NCI-H345 (cell line): ENCODE measurements at places on chromosomes 11 and 22.

DNA sequence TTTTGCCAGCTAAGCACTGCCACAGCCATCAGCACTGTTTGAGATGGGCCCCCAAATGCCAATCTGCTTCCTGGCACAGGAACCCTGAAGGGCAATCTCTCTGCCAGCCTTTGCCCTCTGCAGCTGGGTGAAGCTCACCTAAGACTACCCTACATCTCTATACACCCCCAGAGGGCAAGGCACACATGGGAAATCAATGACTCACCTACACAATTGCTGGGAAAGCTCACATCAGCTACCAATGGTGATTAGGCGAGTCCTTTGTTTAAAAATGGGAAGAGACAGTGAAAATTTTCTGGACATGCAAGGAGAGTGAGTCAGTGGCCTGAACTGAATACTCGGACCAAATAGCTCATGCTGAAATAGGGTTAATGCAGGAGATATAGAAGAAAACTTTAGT, 12.6 kb upstream of the PRDM11 start:
- no peak for DNase-seq

DNA sequence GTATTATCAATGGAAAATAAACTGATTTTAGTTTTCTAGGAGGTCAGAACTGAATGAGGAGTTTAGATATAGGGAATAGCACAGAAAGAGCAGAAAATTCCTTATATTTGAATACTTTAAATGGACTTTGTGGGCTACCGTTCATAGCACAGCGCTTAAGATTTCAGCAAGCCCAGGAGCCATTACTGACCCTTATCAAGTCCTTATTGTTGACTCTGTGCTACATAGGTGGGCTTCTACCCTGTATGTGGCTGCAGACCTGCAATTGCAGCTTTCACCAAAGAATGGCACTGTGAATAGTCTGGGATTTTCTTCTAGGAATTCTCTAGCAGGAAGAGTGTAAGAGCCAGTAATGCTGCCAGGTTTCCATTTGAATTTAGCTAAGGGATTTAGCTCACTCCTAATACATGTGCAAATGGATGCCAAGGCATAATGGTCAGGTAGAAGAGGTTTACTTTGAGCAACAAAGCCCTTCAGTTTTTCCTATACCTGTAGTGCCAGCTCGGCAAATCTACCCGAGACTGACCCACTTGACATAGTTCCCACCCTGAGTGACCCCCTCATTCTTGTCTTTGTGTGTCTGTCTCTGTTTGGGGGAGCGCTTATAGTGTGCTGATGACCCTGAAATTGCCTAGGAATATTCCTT, 42.5 kb upstream of the DLAT start:
- no peak for DNase-seq

GRCh38 chr11:110973401-110973980, 261.3 kb upstream of the ARHGAP20 start:
- no peak for DNase-seq

- DNase-seq: no peak
Measured at GRCh38 chr11:70019576-70020011, 58.5 kb upstream of the ANO1 start.

GRCh38 chr11:71988050-71988449, 10.7 kb upstream of the IL18BP start:
- no peak for DNase-seq

DNA sequence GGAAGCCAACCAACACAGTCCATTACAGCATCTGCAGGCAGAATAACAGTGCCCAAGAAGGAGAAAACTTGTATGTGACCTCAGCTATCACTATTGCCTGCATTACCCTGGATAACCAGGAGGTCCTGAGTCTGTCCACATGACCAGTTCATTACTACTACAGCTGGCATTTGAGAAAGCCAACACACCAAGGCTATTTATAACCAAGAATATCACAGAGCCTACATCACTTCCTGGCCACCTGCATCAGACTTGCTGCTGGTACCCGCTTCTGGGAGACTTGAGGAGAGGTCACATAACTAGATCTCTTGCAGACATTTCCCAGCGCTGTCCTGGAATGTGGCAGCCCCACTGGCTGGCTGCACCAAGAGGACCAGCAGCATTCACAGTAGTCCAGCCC, 11.1 kb upstream of the OR56B4 start:
- no peak for DNase-seq

GRCh38 chr11:132627981-132628380, 904.3 kb downstream of the OPCML start:
- DNase-seq: no peak

- DNase-seq: no peak
Measured at GRCh38 chr11:129637473-129637872, 178.2 kb upstream of the TMEM45B start.

DNA sequence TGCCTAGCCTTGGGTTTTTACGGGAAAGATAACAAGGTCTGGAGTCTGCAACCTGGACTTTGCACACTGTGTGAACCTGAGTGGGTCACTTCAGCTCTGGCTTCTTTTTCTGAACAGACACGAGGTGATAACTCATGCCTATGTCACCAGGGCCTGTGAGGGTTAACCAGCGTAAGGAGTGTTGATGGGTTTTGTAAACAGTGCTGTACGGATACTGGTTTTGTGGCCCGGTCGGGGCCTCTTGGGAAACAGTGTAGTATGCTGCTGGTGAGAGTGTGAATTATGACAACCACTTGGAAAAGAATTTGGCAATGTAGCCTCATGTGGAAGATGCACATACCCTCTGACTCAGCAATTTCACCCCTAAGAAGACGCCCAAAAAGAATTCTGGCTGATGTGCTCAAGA, 266.8 kb downstream of the MN1 start:
- no peak for DNase-seq

GRCh38 chr11:79042824-79043223, 398.0 kb downstream of the TENM4 start:
- DNase-seq: no peak

GRCh38 chr22:24496661-24497060, 1.5 kb downstream of the UPB1 start:
- DNase-seq: no peak

- no peak for DNase-seq
Measured at GRCh38 chr11:110935018-110935640, 222.9 kb upstream of the ARHGAP20 start.

DNA sequence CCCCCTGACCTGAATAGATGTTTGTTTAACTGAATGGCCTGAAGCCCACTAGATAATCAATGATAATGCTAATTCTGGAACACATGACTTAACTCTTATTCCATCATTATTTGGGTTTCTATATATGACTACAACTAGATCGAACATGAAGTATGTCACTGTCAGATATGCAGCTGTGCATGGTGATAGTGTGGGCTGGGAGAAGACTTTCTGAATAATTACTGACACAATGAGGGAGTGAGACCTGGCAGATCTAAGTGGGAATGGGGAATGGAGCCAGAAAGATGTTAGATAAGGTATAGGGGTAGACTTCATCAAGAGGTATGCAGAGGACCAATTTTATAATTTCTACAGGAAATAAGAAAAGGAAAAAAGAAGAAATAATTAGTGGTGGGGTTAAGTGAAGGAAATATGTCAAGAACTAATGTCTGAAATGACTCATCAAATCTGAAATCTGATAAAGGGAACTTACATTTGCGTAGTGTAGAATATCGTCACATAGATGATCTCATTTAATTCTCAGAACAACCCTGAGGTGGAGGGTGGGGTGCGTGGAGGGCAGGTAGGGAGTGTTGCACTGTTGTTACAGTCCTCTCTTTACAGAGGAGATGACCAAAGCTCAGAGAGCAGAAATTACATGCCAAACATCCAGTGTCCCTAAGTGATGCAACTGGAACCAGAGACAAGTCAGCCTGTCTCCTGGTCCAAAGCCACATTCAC, 68.2 kb upstream of the EED start:
- DNase-seq: no peak

- DNase-seq: peak; percentile 85
Measured at GRCh38 chr22:26658671-26659478, 1.5 kb downstream of the MIAT start.

DNA sequence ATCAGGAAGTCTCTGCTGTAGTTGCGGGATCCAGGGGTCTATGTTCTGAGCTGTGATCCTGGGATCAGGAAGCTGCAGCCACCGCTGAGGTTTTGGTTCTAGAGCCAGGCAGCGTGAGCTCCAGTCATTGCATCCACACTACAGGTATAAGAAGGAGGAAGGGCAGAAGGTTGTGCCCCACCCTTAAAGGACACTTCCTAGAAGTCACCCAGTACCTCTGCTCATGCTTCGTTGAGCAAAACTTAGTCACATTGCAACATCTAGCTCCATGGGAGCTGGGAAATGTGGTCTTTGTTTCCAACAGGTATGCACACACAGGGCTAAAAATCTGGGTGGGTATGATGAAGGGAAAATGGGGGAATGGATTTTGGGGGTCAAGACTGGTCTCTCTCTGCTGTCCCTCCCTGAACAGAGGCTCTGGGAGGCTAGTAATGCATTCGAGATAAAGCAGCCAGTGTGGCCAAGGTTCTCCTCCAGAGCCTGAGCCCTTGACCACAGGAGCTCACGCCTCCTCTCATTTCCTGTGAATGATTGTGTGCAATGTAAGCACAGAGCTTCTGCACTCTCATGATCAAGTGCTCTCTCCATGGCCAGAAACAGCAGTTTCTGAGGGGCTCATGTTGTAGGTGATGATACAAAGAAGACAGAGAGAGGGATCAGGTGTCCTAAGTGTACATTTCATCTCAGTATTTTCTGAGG, 86.8 kb upstream of the OR4B1 start:
- DNase-seq: no peak

DNA sequence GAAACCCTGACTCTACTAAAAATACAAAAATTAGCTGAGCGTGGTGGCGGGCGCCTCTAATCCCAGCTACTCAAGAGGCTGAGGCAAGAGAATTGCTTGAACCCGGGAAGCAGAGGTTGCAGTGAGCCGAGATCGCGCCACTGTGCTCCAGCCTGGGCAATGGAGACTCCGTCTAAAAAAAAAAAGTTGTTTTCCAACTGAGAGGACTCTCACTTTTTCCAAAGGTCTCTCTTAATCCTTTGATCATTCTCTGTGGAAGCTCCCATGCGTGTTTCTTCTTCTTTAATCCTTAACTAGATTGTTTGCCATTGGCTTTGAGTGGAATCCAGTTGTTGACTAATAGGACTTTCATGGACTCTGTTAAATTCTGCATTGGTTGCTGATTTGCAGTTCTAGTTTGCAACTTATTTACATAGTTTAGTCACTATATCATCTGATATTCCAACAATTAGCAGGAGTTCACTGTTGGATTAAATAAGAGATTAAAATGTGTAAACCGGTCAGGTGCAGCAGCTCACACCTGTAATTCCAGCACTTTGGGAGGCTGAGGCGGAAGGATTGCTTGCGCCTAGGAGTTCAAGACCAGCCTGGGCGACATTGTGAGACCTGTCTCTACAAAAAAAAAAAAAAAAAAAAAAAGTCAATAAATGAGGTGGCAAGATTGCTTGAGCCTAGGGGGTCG, 79.7 kb downstream of the C22orf31 start:
- no peak for DNase-seq

DNA sequence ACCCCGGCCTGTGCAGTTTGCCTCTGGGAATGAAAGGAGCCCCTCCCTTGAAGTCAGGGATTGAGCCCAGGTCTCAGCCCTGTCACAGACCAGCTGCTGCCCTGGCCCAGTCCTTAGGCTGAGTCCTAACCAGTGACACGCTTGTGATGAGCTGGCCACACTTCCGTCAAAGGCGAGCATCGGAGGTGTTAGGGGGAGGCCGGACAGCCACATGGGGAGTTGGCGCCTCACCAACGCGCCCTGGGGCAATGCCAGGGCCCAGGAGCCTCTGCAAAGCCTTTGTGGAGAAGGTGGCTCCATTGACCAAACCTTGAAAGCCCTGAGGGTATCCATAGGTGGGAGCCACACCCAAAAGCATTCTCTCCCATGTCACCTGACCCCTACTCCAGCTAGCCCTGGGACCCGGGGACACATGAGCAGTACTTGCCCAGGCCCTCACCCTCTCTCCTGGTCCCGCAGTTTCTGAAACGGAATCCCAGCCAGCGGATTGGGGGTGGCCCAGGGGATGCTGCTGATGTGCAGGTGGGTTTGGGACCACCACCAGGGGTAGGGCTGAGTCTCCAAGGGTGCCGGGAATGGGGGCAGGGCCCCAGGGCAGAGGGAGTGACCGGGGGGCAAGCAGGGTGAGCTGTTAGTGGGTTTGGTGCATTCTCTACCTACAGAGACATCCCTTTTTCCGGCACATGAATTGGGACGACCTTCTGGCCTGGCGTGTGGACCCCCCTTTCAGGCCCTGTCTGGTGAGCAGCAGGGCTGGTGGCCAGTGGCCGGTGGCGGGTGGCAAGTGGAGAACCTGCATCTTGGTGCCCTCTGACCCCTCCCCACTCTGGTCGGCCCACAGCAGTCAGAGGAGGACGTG, 3.7 kb downstream of the PTPRCAP start:
- no peak for DNase-seq

- no peak for DNase-seq
Measured at GRCh38 chr11:119450590-119451326, 27.8 kb upstream of the THY1 start.

DNA sequence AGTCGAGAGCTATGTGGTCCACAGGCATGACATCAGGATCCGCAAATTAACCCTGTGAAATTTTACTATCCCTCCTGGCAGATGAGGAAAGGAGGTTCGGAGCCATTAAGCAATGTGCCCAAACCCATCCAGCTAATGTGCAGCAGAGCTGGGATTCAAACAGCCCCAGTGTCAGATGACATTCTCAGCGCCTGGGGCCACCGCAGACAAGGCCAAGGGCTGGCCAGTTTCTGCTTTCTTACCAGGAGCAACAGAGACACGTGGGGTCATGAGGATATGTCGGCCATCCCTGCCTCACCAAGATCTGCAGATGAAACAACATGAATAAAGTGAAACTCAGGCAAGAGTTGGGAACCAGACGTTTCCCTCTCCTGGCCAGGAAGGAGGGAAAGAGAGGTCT, 110.2 kb downstream of the TENM4 start:
- no peak for DNase-seq

- peak; percentile 69 for DNase-seq
Measured at GRCh38 chr11:75946531-75947530, 131.8 kb downstream of the UVRAG start.

DNA sequence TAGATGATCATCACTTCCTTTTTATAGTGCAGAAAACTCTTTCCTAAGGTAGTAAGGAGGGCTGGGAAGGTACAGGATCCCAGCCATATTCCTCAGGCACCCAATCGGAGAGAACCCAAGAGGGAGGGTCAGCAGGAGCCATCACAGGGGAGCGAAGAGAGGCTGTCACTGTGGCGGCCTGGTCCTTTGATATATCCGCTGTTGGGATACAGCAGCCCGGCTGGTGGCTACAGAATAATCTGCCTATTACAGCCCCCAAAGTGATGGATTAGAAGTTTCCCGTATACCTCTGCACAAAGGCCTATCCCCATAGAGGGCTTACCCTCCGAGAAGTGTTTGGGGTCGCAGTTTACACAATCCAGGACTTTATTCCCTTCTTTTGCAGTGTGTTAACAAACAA, 48.5 kb downstream of the OR4D9 start:
- no peak for DNase-seq

- peak; percentile 71 for DNase-seq
Measured at GRCh38 chr11:133834682-133835592, 10.4 kb downstream of the SPATA19 start.

GRCh38 chr11:35650006-35650405, 12.6 kb upstream of the TRIM44 start:
- DNase-seq: no peak

DNA sequence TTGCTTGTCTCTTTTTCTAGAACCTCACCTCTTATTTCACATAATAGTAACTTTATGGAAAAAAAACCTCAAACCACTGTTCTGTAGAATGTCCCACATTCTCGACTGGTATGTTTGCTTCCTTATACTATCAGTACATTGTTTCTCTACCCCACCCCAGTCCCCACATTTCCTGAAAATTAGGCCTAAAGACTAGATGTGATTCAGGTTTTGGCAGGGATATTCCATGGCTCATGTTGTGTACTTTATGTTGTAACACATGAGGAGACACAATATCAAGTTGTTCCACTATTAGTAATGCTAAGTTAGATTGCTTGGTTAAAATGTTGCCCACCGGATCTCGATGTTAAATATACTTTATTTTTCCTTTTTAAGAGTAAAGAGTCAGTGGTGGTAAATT, 34.7 kb downstream of the DDIAS start:
- no peak for DNase-seq
